Activated naive CD8-positive, alpha-beta T cell treated with anti-CD3 and anti-CD28 coated beads, Interleukin-2, amount 50 U/mL, for 24 hours (primary cell): ENCODE measurements at places on chromosomes 2 and 18.

DNA sequence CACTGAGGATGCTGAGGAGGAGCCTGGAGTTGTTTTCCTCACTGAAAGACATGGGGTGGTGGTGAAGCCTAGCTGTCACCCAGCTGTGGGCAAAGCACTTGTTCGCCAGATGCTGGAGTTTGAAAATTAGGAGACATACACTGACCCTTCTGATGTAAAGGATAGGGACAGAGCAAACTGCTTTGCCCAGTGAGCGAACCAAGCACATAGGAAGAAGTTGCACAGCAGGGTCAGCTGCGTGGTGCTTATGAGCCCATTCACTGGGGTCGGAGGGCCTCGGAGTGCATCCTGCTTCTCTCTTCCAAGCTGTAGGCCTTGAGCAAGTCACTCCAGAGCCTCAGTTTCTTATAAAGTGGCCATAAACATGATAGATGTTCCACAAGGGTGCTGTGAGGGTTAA is 50.9 kb downstream of the HK2 start:
- no peak for DNase-seq

GRCh38 chr2:203492965-203493364 is 42.1 kb downstream of the RAPH1 start:
- no peak for DNase-seq

DNA sequence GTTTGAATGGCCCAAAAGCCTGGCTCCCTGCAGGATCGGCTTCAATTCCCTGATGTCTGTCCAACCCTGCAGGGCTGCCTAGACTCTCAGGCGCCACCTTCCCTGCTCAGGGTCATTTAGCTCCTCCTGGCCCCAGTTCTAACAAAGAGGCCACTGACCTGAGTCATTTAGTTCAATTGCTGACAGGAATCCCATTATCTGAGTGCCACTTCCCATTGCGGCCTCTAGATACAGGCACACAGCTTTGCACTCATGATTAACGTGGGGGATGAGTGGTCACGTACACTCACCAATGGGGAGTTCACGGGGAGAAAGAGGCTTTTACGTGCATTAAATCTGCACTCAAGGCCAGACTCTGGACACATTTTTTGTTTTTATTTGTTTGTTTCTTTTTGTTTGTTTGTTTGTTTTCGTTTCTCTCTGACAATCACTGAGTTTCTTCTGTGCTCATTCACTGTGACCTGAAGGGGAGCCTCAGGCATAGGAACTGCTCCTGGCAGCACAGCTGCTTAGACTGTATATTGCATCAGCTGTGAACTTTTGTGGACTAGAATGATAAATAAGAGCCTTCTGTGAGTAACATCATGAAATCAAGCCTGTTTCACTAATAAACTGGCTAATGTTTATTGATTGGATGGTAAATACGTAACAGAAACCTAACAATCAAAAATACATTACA is 118.9 kb upstream of the CTNNA2 start:
- DNase-seq: no peak

DNA sequence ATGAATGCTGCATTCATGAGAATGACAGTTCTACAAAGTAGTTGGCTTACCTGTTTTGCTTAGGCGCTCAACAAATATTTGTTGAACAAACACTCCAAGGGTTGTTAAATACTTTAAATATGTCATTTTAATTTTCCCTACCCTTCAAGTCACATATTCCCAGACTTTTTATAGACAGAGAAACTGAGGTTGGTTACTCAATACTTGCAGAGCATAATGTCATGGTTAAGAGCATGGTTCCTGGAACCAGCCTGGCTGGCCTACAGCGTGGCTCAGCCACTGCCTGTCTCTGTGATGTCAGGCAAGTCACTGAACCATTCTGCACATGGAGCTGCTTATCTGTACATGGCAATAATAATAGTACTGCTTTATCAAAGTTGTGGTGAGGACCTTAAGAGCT is 120.0 kb upstream of the STK17B start:
- DNase-seq: no peak

DNA sequence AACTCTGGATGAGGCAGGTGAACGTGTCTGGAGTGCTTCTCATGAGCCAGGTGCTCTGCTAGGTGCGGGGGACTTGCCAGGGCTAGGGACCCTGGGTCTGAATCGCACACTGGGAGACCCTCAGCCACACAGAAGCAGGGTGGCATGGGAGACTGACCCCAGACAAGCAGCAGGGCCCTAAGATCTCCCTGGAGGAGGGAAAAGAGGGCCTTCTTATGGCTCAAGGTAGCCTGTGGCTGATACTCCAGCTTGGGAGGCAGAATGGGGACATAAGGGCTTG is 12.8 kb upstream of the CIB4 start:
- no peak for DNase-seq

DNA sequence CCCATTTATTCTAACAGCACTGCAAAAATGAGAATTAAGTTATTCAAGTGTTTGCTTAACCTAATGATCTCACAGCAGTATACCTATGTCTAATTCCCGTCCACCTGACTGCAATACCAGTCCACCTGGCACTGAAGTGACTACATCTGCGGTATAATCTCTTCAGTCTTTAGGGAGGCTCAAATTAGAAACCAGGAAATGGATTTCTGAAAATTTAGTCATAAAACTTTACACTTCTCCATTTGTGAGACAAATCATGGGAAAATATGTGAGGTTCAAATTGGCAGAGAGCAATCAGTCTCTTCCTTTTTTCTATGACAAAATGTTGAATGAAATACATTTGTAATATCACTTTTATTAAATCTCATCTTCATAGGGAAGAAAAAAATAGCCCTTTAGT is 33.0 kb downstream of the FTCDNL1 start:
- no peak for DNase-seq

DNA sequence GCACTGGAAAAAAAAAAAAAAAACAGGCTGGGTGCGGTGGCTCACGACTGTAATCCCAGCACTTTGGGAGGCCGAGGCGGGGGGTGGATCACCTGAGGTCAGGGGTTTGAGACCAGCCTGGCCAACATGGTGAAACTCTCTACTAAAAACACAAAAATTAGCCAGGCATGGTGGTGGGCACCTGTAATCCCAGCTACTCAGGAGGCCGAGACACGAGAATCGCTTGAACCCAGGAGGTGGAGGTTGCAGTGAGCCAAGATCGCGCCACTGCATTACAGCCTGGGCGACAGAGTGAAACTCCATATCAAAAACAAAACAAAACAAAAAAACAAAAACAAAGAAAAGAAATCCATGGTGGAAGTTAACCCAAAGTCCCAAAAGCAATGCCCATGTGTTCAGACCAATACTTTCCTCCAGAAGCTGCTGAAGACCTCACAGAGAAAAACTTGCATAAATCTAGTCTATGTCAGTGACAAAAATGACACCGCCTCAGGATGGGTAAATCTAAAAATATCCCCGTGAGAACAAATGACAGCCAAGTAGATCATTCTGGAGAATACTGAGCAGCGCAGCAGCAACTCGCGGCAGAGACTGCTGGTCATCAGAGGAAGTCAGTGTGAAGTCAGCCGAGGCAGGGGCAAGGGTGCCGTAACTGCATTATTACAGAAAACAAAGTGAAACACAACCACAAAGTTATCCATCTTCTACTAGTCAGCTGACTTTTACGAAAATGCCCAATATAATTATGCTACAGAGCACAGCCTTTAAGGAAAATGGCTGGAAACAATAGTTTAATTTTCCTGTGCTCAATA is 41.0 kb downstream of the LPIN2 start:
- peak; percentile 69 for DNase-seq

DNA sequence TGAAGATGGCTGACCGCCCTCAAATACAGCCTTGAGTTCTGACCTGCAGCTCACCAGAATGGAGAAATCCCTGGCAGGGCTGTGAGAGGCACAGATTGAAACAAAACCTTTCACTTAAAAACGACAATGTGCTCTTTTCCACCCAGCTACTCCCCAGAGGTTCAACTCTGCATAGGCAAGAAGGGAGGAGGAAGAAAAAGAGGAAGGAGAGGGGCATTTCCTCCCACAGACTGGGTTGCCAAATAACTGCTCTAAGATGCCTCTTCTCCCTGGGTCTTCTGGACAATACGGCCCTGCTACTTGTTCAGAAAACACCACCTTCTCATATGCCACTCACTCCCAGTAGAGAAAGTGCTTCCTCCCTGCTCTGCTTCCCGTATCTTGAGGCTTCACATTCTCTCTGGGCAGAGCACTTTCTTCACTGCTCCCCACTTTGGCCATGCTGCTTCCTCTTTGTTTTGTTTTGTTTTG is 136.4 kb upstream of the SLC1A4 start:
- no peak for DNase-seq

GRCh38 chr18:59823596-59824195 is 76.1 kb upstream of the PMAIP1 start:
- peak; percentile 49 for DNase-seq

- no peak for DNase-seq
Measured at GRCh38 chr18:11810379-11810778, 40.8 kb upstream of the CHMP1B start.

DNA sequence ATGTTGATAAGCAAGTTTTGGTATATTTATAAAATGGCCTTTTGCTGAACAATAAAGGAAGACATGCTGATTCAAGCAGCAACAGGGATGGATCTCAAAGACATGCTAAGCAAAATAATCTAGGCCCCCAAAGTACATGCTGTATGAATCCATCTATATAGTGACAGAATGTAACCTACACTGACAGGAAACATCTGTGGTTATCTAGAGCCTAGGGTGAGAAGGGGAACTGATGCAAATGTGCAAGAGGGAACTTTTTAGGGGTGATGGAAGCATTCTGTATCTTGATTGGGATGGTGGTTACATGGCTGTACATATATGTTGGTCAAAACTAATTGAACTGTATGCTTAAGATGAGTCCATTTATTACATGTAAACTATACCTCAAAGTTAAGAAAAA is 24.2 kb downstream of the CNRIP1 start:
- DNase-seq: no peak

DNA sequence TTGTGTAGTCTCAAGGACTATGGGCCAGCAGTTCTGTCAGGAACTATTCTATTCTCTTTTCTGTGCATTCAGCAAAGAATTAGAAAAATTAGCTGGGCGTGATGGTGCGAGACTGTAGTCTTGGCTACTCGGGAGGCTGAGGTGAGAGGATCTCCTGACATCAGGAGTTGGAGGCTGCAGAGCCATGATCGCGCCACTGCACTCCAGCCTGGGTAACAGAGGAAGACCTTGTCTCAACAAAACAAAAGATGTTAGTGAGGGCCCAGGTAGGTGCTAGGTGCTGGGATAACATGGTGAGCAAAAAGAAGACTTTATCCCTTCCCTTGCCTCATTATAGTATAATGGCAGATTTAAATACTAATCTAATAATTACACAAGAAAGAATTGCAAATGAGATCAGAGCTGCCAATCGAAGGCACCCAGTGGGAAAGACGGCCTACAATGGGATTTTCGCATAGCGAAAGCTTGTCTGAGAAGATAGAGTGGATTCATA is 447 bp upstream of the MRPL19 start:
- no peak for DNase-seq

DNA sequence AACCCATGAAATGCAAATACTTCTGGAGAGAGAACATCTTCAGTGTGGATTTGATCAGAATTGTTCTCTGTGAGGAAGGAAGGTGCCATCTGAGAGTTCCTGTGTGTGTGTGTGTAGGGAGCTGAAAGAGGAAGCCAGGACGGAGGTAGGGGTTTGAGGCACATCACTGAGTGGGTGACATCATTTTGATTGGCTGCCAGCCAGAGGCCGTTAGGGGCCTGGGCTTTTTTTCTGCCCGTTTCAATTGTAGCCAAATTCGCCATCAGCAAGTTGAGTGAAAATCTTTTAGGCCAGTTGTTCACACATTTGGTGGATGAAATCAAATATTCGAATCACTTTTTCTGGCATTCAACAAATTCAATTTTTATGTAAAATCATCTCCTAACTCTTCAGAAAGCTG is 48.9 kb downstream of the TSN start:
- DNase-seq: peak; percentile 19

GRCh38 chr2:165757906-165758675 is 36.0 kb downstream of the GALNT3 start:
- DNase-seq: no peak

GRCh38 chr2:101017371-101017770 is 15.3 kb downstream of the RPL31 start:
- no peak for DNase-seq

DNA sequence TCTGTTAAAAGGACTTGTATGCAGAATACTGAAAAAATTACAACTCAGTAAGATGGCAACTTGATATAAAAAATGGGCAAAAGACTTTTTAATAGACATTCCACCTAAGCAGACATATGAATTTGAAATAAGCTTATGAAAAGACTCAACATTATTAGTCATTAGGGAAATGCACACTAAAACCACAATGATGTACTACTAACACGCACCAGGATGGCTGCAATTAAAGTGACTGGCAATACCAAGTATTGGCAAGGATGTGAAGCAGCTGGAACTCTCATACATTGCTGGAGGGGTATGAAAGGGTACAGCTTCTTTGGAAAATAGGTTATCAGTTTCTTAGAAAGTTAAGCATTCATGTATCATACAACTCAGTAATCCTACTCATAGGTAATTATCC is 3.2 kb upstream of the ENOSF1 start:
- peak; percentile 21 for DNase-seq

DNA sequence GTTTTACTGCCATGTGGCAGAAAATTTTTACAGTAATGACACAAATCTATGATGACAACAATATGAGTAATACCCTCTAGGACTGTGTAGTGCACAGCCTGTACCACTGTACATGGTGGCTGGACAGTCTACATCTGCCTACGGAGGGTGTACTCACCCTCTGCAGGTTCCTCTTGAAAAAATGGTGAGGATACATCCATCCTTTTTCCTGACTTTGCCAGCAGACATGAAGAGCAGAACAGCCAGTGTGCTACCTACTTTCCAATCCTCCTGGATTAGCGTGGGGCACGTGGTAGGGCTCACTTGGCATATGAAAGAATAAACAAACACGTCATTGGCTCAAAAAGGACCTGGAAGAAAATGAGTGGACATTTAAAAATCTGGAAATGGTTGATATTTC is 62.6 kb downstream of the TRPM8 start:
- DNase-seq: no peak

DNA sequence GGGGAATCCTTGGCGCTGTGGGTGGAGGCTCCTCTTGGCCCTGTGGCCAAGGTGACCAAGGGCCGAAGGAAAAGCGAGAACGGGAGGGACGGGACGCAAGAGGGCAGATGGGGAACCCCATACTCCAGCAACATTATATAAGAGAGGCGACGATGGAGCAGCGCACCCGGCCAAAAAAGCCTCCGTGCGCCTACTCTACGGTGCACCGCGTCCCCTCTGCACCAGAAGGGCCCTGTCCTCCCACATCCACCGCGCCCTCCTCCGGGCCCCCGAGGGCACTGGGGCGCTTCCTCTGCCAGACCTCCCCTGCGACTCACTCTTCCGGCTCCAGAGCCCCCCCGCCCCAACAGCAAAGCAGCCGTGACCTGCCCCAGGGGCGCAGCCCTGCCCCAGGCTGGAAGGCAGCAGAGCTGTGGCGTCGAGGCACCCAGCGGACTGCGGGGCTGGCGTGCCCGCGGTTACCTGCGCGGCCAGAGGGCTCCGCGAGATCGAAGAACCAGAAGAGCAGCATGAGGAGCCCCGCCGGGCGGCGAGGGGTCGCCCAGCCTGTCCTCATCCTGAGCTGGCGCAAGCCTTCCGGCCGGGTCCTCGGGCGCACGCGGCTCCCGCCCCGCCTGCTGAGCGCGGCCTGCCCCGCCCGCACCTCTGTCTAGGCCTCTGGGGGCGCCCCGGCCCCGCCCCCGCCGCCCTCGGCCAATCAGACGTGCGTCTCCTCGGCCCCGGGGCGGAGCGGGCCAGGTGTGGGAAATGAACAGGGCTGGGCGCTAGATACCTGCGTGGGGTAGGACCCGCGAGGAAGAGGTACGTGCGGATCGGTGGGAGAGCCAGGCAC is 106.3 kb upstream of the CD302 start:
- peak; percentile 85 for DNase-seq
